ENCODE measurements at places on chromosomes 1 and 21.

GRCh38 chr21:15138490-15138889 lies 73.7 kb upstream of the NRIP1 start:
- DNase-seq, result no peak

- DNase-seq, result no peak
Measured at GRCh38 chr1:207298636-207299398, 22.7 kb upstream of the CD55 start.

DNA sequence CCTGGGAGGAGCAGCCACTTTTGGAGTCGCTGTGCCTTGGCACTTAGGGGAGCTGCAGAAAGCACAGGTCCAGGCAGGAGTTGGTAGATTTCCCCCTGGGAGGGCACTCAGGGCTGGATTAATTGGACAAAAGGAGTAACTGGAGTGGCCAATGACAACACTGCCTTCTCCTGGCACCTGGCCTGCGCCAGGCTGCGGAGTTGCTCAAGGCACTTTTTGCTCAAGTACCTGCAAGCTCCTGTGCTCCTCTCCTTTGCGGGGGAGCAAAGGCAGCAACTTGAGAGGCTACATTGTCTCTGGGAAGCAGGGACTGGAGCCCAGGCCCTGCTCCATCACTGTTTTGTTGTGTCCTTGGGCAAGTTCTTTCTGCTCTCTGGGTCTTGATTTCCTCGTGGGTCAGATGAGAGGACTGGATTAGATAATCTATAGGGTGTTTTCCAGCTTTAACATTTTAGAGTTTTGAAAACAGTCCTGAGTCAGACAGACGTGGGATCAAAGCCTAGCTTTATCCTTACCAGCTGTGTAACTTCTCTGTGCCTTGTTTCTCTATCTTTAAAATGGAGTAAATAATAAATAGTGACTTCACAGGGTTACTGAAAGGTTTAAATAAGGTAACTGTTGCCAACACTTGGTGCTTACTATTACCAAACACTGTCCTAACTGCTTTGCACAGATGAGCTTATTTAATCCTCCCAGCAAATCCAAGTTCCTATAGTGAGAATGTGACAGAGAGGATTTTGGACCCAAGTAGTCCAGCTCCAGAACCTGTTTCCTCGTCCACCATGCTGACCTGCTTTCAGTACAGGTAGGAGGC lies 18.0 kb upstream of the GRHL3 start:
- no peak for DNase-seq

DNA sequence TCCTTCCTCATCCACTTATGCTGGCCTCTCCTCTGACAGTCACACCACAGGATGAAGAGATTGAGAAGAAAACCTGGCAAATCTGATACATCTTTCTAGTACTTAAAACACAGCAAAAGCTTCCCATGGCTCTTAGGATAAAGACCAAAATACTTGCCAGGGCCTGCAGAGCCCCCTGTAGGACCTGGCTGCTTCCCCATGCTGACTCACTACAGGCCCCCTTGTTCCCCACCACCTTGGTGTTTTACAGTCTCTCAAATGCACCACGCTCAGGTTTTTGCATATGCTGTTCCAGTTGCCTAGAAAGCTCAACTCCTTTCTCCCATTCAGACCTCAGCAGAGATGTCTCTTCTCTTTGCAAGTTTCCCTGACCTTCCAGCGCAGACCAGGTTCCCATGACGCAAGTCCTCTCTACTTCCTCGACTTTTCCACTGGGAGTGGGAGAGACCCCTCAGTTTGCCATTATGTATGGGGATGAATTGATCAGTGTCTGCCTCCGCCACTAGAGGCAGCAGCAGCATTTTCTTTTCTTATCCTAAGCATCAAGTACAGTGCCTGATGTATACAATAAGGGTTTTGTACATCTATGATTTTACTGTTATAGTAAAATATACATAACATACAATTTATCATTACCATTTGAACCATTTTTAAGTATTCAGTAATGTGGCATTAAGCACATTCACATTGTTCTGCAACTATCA lies 113.8 kb upstream of the C8B start:
- no peak for DNase-seq

Data from stimulated activated CD8-positive, alpha-beta memory T cell treated with anti-CD3 and anti-CD28 coated beads, Interleukin-12 subunit alpha, Interleukin-12 subunit beta, amount 100 ng/mL, for 4 hours (primary cell).